ENCODE measurements at places on chromosomes 5 and 9.

GRCh38 chr5:150593996-150594395 is 46.5 kb upstream of the SYNPO start:
- no peak for DNase-seq

GRCh38 chr5:67425514-67425913 is 228.9 kb upstream of the CD180 start:
- no peak for DNase-seq

GRCh38 chr9:79014929-79015699 is 556.7 kb upstream of the TLE4 start:
- no peak for DNase-seq

- DNase-seq: no peak
Measured at GRCh38 chr9:114015607-114016006, 62.5 kb downstream of the AMBP start.

- DNase-seq: no peak
Measured at GRCh38 chr5:16549491-16550206, 67.1 kb downstream of the RETREG1 start.

DNA sequence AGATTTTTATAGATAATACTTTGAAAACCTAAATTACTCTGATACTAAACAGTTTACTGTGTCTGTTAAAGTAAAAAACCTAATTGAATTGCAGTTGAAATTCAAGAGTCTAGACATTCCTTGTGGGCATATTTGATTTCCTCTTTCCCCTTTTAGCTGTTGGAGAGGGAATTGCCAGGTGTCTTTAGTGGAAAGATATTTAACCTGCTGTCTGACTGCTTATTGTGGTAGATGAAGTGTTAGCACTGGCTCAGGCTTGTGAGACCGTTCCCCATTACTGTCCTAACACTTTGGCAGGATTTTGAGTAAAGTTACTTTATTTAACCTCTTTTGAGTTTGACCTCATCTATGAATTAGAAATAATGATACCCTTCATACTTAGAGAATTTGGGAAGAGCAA is 16.4 kb downstream of the MAP3K1 start:
- DNase-seq: no peak

- DNase-seq: no peak
Measured at GRCh38 chr5:51544031-51544785, 161.0 kb downstream of the ISL1 start.

GRCh38 chr9:127705577-127706379 is 1.0 kb upstream of the CFAP157 start:
- no peak for DNase-seq

DNA sequence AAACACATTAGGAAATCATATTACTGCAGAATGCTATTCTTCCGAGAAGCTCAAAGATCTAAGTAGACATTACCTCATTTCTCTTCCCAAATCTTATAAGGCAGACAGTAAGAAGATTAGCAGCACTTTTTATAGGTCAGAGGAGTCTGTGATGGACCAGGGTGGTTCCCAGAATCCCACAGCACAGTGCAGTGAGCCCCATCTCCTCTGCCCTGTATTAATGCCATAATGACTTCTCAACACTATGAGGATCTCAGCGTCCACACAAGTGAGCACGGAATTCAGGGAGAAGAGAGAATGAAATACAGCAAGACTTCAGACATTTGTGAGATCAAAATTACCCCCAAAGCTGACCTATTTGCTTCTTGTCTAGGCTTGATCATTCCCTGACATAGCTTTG is 49.9 kb downstream of the PRUNE2 start:
- no peak for DNase-seq

DNA sequence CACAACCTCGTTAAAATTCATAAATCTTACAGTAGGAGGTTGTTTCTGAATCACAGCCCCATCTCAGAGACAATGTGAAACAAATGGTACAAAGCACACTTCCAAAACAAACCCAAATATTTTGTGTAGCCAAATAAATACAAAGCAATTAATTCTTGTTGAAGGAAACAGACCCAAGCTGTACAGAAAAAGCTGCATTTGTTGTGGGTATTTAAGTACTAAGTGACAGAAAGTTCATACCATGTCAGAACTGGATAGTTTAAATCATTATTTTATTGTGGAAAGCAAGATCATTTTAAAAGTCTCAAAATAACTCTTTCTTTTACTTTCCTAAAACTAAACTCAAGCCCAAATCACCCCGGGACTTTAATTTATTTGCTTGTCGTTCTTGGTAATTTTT is 570.7 kb downstream of the ELAVL2 start:
- DNase-seq: no peak

GRCh38 chr5:105460721-105461120 is 1898.1 kb upstream of the NUDT12 start:
- no peak for DNase-seq

- no peak for DNase-seq
Measured at GRCh38 chr9:89702401-89702800, 97.6 kb downstream of the GADD45G start.

GRCh38 chr9:33429256-33429985 is 18.0 kb downstream of the AQP3 start:
- DNase-seq: no peak

DNA sequence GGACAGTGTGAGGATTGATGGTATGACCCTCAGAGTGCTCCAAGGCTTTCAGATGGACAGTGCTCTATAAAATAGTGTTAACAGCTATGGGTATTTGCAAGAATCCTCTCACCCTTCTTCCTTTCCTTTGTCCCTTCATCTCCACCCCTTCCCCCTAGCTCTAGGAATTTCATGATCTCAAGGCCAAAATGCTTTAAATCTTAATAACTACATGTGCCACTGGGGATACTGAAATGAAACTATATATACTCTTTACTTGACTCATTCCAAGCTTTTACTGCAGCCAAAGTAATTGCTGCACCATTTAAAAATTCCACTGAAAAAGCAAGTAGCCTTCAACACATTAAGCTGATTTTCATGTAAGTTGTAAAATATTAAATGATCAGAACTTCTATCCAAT is 361.6 kb upstream of the SLC30A5 start:
- DNase-seq: no peak

GRCh38 chr5:67897431-67897830 is 318.1 kb upstream of the PIK3R1 start:
- DNase-seq: no peak

DNA sequence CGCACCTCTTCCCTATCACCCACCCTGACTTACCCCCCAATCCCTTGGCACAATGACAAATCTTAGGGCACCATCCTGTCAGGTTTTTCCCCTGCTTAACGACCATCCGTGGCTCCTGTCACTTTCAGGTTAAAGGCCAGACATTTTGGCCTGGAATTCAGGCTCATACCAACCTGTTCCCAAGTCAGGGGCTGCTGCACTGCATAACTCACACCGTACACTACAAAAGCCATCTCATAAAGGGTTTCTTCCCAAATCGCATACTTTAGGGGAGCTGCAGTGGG is 7.5 kb upstream of the AKNA start:
- DNase-seq: no peak

GRCh38 chr9:121171236-121171635 is 30.4 kb downstream of the RAB14 start:
- no peak for DNase-seq

- DNase-seq: no peak
Measured at GRCh38 chr9:32253731-32254130, 130.7 kb upstream of the ACO1 start.

DNA sequence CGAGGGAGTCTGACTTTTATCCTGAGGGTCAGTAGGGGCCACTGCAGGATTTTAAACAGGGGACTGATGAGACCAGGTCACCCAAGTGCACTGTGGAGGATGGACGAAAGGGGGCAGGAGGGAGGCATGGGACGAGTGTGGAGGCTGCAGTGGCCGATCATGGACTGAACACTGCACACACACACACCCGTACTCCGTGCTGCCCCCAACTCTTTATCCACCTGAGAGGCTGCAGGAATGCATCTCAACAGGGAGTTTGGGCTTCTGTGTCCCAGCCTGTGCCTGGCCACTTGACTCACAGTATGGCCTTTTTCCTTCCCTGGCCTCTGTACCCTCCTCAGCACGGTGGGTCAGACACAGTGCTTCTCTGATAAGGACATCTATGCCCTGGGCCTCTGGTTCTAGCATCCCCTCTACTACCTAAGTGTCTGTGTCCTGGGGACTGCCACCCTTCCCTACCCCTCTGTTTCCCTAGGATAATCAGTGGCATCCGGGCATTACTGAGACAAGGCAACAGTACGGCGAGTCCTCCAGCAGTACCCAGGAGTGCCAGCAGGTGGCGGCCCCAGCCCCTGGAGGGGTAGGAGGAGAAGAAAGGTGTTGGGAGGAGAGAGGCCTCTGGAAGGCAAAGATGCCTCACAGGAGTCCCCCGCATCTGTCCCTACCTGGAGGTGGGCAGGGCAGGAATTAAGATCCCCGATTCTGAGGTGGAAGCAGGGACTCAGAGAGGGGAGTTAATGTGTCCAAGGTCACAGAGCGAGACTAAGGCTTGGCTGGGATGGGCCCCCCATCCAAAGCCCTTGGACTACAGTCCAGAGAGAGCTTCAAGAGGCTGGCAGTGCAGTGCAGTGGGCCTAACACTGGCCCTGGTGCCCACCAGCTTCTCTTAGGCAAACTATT is 5.1 kb upstream of the CDX1 start:
- peak; percentile 55 for DNase-seq

DNA sequence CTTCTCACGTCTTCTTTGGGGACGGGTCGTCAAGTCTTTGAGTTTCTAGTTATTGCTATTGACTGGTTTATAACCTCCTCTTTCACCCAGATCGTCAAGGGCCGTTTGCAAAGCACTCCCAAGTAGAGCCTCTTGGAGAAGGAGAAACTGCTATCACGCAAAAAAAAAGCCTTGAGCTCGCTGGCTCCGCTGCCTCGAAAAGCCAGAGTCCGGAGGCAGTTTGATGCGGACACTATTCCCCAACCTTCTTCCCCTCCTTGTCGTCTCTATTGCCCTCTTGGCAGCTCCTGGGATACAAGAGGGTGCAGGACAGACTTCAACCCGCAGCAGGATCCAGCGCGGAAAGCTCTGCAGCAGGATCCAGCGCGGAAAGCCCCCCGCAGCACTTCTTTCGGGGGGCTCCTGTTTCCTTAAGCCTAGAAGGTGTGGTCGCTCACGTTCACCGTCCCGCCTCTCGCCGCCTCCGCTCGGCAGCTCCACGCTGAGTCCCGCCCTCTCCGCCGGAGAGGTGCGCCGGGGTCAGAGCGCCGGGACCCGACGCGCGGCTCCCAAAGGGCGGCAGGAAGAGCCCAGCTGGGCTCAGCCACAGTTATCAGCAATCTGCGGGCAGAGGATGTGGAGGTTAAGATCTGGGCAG is at the start of gene PCDHAC1:
PCDHAC1 (plus strand) TSS at position 494 of the 637 bp plus-strand sequence. CDS start 594 bp downstream, outside the sequence.
- no peak for DNase-seq

GRCh38 chr9:69755205-69755604 is 4.6 kb downstream of the PTAR1 start:
- no peak for DNase-seq

GRCh38 chr9:125227761-125228160 is 13.4 kb downstream of the HSPA5 start:
- DNase-seq: no peak

DNA sequence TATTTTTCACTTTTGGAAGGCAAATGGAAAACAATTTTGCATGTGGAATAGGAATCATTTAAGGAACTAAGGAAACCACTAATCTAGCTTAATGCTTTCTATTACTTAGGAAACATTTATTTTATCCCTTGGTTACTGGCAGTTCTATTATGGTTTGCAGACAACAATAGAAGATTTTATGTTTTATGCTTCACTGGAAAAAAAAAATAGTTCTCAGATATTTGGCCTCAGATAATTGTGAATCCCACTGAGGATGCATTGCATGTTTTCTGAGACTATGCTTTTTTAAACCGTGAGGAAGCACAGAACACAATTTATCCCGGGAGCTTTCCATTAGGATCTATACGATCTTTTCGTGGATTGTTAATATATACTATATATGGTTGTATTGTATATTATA is 356.9 kb downstream of the CSNK1G3 start:
- no peak for DNase-seq

- DNase-seq: no peak
Measured at GRCh38 chr5:141095263-141095641, 837 bp downstream of the PCDHB2 start.

- DNase-seq: no peak
Measured at GRCh38 chr5:132663771-132664695, 6.1 kb downstream of the IL13 start.

GRCh38 chr9:134337469-134337868 is 11.2 kb downstream of the RXRA start:
- no peak for DNase-seq

- DNase-seq: no peak
Measured at GRCh38 chr9:124110307-124110915, 98.8 kb downstream of the LHX2 start.

DNA sequence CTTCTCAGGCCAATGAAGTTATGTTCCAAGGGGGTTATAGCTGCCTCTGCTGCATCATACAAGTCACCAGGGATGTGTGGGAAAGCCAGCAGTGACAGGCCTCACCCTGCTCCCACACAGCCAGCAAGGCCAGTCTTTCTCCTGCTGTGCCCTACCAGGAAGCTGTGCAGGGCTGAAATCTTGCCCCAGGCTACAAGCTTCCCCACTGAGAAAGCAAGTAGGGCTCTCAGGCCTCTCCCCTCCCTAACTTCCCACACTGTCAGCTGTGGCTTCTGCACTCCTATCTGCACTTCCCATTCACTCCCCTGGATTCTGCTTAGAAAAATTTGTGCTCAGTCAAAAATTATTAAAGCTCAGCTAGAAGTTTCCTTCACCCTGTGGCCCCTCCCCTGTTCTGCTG is 611.2 kb upstream of the ZNF608 start:
- no peak for DNase-seq

- no peak for DNase-seq
Measured at GRCh38 chr5:21181609-21182125, 1193.7 kb upstream of the CDH18 start.

- DNase-seq: no peak
Measured at GRCh38 chr5:42974536-42974935, 65.6 kb downstream of the ANXA2R start.

DNA sequence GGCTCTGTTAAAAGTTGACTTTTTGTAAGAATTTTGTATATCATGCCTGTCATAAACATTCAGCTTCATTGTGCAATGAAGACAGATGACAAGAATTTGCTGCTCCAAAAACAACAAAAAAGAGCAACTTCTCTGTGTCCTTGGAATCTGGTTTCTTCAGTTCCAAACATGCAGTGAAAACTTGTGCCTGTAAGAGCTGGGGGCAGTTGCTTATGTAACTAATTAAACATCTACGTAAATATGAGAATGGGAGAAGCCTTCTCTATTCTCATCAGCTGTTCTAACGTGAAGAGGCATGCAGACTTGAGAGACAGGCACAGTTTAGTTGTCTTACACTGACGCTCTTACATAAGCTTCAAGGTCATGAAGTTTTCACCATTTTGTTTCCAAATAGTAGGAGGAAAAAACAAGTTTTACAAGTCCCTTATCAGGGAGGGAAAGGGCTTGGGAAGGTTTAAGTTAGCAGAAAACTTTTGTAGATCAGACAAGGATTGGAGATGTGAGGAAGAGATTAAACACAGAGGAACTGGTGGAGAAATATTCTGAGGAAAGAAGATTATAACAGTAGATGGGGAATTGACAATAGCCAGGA is 170.4 kb downstream of the RFK start:
- no peak for DNase-seq
